Stimulated activated CD8-positive, alpha-beta memory T cell treated with anti-CD3 and anti-CD28 coated beads, Interleukin-2, amount 100 ng/mL, for 1 hour (primary cell): ENCODE measurements at places on chromosomes 7 and 10.

GRCh38 chr7:7740037-7740355 is 21.6 kb upstream of the RPA3 start:
- DNase-seq, result no peak

DNA sequence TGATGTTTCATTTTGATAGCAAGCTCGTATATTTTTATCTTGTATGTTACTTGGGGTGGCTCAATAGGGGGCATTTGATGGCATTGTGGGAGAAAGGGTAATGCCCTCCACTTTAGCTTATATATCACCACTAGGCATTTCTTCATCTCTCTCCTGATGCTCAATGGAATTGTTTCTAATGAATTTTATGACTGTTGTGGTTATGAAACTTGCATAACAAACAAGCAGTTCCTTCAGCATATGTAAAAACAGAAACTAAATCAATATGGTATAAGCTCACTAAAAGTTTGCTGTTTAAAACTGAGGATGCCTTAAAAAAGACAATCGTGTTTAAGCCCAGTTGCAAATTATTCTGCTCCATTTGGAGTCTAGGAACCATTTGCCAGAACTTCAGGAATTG is 75.5 kb downstream of the CDK14 start:
- DNase-seq, result no peak

GRCh38 chr7:85641331-85641730 is 454.5 kb upstream of the SEMA3D start:
- DNase-seq, result no peak

DNA sequence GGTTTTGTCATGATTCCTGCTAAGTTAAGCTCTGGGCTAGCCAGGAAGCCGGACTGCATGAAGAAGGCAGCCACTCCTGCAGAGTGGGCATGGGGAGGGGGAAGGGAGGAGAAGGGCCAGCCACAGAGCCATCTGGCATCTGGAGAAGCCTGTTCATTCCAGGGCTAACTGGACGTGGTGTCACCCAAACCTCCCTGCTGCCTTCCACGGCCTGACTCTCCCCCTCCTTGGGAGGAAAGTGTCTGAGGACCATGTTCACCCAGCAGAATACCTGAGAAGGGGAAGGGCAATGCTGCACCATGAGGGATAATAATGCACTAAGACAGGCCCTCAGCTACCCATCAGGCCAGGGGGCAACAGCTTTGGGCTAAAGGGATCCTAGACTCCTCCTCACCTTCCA is 15.4 kb downstream of the AQP1 start:
- DNase-seq, result no peak

GRCh38 chr10:4704034-4704545 is 121.9 kb upstream of the AKR1E2 start:
- no peak for DNase-seq

DNA sequence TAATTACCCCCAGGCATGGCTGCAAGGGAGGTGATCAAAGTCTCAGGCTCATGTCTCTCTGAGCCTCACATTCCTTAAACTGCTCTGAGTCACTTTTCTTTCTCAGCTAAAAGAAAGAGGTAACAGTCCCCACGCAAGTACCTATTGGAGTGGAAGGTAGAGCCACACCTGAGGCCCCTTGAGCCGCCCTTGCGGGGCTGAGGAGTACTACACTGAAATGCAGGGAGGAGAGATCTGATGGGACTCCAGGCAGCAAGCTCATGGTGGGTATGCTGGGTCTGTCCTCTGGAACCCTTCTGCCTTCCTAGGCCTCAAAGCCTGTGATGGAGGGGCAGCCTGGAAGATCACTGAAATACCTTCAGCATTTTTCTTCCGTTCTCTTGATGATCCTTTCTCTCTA is 960.0 kb downstream of the DNAJB9 start:
- no peak for DNase-seq

- DNase-seq, result no peak
These were observed 5.8 kb upstream of the PYROXD2 start for GRCh38 chr10:98420786-98421185.

- DNase-seq, result no peak
These were observed 29.6 kb downstream of the STAM start for GRCh38 chr10:17673471-17674061.

- DNase-seq, result no peak
These were observed 55.7 kb upstream of the CASD1 start for GRCh38 chr7:94453898-94454297.
